ENCODE measurements at places on chromosomes 12 and 14.
A peak's percentile ranks its signal among the peaks of the same experiment; 100 is the strongest.

- DNase-seq = peak; percentile 63
Observed at GRCh38 chr14:64681796-64682710, 22.2 kb upstream of the PLEKHG3 start.

DNA sequence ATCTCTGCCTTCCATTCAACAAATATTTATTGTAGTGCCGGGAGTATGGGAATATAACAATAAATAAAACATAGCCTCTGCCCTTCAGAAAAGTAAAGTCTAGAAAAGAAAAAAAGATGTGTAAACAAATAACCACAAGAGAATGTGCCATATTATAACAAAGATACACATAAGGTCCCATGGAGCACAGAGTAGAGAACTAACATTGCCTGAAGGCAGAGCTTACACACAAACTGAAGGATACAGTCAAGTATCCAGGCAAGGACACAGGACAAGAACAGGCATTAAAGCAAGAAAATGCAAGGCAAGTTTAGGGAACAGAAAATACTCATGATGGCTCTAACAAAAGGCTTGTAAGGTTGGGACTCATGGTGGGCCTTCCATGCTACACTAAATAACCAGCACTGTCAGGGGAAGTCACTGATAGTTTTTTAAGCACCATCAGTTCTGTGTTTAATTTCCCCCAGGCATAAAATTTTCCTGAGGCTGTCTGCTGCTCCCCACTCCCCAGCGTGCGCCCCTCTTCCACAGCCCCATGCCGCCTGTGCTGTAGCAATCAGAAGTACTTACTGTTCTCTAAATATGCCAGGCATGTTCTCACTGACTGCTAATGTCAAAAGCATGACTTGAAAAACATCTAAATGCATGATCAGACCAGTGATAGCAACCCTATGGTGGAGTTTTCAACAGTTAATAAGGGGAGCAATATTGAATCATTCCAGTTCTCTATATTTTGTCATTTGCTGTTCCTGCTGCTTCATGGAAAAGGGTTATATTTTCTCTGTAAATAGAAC is 77.8 kb downstream of the ANKS1B start:
- no peak for DNase-seq

DNA sequence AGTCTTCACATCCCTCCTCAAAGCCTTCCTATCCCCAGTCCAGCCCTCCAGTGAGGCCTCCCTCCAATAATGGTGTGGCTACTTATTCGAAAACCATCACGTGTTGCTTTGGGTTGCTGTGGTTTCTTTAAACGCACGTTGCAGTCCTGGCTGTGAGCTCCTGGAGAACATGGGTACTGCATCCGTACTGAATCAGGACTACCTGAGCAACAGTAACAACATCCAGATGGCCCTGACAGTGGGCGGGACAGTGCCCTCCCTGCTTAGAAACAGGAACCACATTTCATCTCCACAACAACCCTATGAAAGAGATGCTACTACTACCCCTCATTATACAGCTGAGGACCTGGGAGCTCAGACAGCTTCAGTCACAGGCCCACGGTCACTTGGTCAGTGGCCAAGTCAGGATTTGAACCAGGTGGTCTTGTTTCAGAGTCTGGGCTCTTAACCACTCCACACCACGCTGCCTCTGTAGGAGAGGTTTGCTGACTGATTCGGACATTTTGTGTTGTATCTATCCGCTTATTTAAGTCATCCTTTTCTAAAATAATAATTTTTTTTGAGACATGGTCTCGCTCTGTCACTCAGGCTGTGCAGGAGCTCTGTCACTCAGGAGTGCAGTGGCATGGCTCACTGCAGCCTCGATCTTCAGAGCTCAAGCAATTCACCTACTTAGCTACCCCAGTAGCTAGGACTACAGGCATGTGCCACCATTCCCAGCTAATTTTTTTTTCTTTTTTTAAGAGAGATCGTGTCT is 104.8 kb downstream of the DPF3 start:
- DNase-seq = no peak

GRCh38 chr12:132142679-132143335 is 1.3 kb downstream of the DDX51 start:
- no peak for DNase-seq

- no peak for DNase-seq
Observed at GRCh38 chr12:131795064-131795463, 33.1 kb upstream of the MMP17 start.

GRCh38 chr14:51520087-51520486 is 131.6 kb upstream of the FRMD6 start:
- peak; percentile 69 for DNase-seq

DNA sequence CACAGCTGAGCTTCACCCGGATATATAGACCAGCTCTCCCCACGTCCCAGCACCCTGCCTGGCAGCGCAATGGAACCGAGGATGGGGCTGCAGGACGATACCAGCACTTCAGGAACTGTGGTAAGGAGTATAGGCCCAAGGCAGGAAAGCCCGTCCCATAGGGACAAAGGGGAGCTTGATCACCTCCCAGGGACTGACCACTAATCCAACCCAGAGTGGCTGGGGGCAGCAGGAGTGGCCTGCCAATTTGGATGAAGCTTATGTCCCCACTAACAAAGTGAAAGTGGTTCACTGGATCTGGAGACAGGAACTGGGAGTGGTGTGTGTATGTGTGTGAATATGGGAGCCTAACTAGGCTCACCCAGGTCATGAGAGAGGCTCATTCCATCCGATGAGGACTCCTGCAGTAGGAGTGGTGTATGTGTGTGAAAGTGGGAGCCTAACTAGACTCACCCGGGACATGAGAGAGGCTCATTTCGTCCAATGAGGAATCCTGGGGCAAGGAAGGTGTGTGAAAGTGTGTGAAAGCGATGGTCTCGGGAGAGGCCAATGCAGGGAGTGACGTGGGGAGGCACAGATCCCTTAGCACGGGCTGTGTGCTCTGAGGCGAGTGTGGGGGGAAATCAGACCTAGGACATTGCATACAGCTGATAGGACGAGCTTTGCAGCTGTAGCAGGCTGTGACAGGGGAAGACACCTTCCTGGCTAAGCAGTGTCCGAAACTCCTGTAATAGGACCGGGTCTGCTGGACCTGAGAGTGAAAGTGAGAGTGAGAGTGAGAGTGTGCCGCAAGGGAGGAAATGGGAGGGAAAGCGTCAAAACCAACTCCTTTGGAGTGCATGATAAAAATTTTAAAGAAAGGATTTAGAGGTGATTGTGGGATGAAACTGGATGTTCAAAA is 25.7 kb downstream of the KLRK1 start:
- peak; percentile 44 for DNase-seq

GRCh38 chr12:59637692-59638070 is 41.9 kb downstream of the SLC16A7 start:
- no peak for DNase-seq

GRCh38 chr12:109763201-109763841 is 49.7 kb downstream of the FAM222A start:
- peak; percentile 68 for DNase-seq

DNA sequence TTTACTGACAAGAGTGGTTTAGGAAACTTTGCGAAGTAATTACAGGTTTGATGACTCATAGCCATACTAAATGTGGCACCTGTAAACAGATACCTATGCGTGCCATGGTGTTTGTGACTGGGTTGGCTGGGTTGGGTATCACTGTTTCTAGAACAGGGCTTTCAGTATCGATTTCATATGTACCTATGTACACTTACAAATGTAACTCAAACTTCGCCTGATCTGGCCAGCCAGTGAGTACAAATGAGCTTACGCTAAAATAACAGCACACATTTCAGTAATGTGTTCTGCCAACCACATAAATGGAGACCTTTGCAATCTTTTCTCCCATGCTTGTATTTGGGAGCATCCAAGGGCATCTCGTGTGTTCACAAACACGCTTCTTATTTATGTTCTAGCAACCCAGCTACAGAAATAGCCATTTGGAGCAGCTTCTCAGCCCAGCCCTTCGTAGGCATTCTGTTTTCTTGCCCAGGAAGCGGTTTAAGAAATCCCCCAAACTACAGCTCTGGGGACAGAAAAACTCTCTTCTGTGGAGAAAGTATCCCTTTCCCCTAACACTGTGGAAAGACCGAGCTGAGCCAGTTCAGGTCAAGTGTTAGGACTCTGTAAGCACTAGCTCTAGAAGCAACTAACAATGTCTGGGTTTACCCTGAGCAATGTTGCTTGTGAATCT is 42.3 kb upstream of the MDM1 start:
- no peak for DNase-seq

DNA sequence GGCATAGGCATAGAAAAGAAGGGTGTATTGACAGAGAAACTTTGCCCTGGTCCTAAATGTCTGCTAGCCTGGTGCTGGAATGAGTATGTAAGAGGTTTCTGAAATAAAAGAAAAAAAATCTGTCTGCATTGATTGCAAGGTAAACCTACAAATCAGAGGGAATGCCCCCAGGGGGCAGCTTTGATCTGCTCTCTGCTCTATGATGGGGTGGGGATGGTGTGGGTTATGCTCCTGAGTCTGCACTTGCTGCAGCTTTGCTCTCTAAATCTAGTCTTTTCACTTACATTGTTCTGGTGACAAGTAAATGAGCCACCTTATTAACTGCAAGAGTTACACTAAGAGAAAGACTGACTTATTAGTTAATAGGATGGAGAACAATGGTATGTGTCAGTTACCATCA is 468.4 kb upstream of the STXBP6 start:
- DNase-seq = no peak

DNA sequence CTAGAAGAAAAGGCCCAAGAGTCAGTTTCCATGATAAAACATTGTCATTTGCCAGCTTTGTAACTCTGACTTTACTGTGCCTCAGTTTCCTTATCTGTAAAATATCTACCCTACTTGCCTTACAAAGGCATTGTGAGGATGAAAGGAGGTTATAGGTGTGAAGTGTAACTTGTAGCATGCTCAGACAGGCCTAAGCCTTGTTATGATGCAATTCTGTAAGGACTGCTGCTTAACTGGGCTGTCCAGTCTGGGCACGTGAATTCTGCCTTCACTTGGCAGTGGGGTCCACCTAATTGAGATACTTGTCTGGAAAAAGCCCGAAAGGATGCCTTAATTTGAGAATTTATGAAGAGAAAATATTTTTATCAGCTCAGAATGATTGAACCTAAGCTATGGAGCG is 114.5 kb upstream of the DYRK2 start:
- DNase-seq = no peak

GRCh38 chr12:65740873-65741600 is 83.2 kb upstream of the HMGA2 start:
- peak; percentile 90 for DNase-seq

DNA sequence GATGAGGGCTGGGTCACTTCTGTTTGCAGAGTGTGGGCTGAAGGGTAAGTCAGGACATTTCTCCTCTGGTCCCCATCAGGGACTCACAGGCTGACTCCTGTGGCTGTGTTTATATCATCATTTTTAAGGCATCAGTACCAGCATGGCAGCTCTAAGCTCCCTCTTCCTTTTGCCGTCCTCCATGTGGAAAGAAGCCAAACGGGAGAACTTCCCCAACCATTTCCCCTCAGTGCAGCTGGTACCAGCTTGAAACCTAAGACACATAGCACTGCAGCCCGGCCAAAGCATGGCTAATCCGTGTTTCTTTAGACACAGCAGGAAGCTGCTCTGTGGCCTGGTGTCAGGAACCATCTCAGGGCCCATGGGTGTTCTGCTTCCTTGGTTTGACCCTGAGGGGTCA is 31.9 kb upstream of the ATP2A2 start:
- DNase-seq = no peak

- DNase-seq = no peak
Observed at GRCh38 chr14:38490273-38490672, 234.4 kb upstream of the CLEC14A start.

DNA sequence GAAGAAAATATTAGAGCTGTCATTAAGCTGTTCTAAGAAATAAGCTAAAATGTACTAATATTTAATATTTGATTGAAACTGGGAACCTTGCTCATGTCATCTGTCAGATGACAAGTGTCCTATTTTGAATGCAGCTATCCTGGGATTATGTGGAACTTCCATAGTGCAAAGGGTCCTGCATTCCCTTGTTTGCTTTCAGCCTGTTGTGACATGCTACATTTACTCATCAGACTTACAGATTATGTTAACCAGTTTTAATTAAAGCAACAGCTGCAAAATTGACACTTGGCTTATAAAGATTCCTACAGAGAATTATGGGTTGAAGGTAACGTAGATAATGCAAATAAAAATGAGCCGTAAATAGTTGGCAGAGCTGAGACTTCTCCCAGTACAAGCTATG is 458.4 kb upstream of the RGS6 start:
- no peak for DNase-seq

DNA sequence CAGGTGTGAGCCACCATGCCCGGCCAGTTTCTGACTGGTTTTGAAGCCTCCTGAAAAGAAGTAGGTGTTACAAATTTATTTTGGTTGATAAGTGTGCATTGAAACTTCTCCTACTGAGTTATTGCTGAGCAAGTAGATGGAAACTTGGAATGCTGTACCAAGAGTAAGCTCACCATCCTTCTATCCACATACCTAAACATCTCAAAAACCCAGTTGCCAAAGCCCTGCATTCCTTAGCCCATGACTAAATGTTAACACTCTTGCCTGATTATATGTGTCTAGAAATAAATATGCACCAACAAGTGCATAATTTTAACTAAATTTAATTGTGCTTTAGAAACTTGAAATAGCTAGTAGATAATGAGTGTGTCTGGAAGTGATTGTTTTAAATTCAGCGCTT is 357.8 kb downstream of the DUSP6 start:
- peak; percentile 37 for DNase-seq

- DNase-seq = peak; percentile 85
Observed at GRCh38 chr12:80702889-80703805, 4.3 kb upstream of the MYF6 start.

GRCh38 chr14:64928239-64929013 is 14.1 kb downstream of the GPX2 start:
- no peak for DNase-seq

DNA sequence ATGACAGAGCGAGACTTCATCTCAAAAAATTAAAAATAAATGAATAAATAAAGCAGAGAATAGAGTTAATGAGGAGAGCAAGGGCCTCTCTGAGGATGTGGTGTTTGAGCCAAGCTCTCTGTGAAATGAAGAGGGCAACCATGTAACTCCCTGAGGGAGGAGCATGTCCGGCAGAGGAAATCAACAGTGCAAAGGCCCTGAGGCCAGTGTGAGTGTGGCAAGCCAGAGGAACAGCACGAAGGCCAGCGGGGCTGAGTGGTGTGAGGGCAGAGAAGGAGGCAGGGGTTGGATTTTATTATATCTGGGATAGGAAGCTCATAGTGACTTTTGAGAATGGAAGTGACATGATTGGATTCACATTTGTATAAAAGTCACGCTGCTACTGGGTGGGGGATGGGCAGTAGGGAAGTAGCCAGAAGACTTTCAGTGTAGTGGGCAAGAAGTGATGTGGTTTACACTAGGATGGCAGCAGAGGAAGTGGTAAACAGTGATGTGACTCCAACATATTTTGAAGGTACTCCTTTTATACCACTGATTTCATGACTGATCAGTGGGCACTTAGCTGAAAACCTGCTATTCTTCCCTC is 10.3 kb upstream of the LRP1-AS start:
- DNase-seq = no peak

- DNase-seq = no peak
Observed at GRCh38 chr14:57060276-57060955, 208.3 kb downstream of the EXOC5 start.

- DNase-seq = peak; percentile 54
Observed at GRCh38 chr14:74988131-74988530, 14.6 kb upstream of the EIF2B2 start.

All from fibroblast of skin of right biceps (primary cell).